ENCODE measurements at places on chromosomes 3 and 15.

- DNase-seq, result no peak
Observed at GRCh38 chr15:58593870-58594269, 155.6 kb downstream of the ADAM10 start.

DNA sequence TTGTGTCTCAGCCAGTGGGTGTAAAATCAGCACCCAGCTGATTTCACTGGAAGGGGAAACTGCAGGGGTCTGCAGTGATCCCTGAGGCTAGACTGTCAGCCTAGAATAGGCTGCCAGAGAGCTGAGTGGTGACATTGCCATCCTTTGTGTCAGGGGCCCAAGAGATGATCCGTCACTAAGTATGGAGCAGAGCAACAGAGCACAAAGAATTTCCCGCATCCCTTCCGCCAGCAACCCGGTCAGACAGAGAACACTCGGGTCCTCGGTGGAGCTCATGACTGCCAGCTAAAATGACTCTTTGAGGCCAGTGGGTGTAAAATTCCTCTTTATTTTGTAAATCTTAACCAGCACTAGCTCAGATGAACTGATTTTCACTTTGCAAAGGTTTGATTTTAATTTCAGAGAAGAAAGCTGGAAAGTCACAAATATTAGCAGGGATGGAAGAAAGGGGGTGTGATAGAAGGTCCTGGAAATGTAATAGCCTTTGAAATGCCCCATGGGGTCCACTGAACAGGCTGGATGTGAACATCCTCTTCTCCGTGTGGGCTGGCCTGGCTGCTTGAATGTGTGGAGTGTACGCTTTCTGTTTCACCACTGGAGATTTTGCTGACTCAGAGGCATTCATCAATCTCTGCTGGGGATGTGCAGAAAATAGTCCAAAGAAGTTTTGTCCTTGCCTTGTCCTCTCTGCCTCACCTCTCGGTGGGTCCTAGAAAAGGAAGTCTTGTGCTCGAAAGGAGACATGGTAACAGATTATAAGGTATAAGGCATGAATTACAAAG is 138.8 kb downstream of the SV2B start:
- no peak for DNase-seq

- no peak for DNase-seq
Observed at GRCh38 chr3:17398959-17399551, 343.4 kb downstream of the TBC1D5 start.

GRCh38 chr15:61748529-61748928 is 311.7 kb downstream of the VPS13C start:
- DNase-seq, result peak; percentile 21

- no peak for DNase-seq
Observed at GRCh38 chr3:87044846-87045245, 53.9 kb upstream of the VGLL3 start.

- peak; percentile 32 for DNase-seq
Observed at GRCh38 chr3:14300721-14301399, 101.5 kb upstream of the SLC6A6 start.

DNA sequence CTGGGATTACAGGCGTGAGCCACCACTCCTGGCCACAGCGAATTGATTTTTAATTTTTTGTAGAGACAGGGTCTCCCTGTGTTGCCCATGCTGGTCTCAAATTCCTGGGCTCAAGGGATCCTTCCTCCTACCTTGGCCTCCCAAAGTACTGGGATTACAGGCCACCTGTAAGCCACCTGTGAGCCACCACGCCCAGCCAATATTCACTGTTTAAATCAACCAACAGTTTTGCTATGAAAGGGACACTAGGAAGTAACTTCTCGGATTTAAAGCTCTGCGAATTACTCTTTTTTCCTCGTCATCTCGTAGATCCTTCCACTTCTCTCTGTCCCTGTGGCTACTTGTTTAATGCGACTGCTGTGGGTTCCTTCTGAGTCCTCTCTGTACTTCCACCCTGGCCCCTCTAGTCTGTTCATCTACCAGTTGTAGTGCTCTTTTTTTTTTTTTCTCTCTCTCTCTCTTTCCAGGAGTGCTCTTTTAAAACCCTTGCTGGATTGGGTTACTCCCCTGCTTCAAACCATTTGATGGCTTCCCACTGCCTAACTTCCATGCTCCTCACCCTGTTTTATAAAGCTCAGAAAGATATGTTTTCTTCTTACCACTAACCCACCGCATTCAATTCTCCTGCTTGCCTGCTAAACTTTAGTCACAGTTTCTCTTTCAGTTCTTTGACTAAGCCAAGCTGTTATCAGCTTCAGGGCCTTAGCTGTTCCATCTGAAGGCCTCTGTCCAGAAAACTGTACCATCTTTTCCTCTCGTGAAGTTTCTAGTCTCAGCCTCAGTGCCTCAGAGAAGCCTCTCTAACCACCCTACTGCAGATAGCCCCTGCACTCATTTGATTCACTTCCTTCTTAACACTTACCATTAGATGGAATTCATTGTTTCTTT is 12.4 kb downstream of the RTF1 start:
- no peak for DNase-seq

DNA sequence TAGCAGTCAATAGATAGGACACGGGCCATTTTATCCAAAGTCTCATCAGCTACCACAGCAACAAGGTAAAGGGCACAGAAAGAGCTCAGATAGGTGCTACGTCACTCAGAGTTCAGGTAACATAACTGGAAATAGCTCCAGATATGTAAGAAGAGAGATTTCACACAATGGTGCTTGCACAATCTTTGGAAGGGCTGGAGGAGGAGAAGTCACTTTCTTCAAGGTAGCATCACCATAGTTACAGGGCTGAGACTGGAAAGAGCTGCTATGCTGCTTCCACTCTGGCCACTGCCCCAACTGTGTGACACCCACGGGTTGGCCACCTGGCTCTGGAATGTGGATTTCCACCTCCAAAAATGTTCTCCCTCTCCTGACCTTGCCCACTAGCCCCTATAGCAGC is 448.8 kb upstream of the THBS1 start:
- no peak for DNase-seq

GRCh38 chr3:11569156-11569741 is 74.5 kb downstream of the VGLL4 start:
- DNase-seq, result no peak

- no peak for DNase-seq
Observed at GRCh38 chr15:58544756-58545155, 113.0 kb downstream of the LIPC start.

DNA sequence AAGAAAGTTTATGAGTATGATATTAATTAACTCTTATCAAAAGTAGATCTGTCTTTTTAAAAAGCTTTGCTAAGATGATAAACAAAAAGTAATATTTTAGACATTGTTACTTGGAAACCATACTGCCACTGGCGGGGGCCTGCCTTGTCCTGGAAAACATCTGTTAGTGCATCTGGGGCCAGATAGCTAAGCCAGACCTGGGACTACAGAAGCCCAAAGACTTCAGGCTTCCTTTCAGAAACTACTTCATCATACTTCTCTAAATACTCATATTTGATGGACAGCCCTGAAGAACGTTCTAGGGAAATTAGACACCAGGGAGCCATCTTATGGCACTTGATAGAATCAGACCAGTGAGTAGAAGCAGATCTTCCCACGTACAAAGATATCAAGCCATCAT is 795.4 kb upstream of the SEMA6D start:
- DNase-seq, result no peak

DNA sequence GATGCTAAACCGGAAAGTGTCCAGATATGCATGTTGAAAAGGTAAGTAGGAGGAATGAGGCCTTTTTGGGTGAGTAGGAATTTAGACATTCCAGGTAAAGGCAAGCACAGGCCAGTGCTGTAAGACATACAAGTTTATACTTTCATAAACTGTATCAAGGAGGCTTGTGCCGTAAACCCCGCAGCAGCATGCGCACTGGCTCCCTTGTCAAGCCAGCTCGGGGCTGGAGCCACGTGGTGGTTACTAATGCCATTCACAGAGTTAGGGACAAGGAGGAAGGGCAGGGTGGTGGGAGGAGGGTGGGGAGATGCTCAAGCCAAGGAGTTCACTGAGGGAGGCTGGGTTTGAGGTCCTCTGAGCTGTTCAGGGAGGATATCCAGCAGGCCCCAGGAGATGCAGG is 35.8 kb downstream of the PLD1 start:
- no peak for DNase-seq

- DNase-seq, result no peak
Observed at GRCh38 chr3:183370391-183370790, 58.0 kb downstream of the MCF2L2 start.

DNA sequence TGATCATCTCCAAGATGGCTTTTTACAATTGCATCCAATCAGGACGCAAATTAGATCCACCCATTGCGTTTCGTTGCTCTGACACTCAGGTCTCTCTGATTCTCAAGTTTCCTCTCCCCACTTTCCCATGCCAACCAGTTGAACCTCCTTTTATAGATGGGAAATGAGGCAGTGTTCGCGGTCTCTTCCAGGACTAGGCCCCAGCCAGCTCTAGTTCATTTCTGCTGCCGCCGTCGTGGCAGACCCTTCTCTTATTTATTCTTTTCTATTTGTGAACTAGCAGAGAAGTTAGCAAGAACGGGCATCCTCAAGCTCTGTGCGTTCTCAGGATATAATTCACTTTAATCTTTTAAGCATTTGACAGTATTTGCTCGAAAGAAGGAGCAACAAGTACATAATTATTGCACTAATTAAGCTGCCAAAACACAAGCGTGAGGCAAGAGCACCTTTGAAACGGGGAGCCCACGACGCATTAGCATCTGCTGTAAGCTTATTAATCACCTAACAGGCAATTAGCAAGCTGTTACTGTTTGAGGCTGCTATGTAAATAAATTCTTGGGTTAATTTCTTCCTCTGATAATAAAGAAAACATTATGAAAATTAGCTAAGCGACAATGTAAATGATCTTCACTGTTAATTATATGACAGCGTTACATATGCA is 246.4 kb upstream of the TLE3 start:
- DNase-seq, result no peak

Data from AG08395 (cell line).